ENCODE measurements at places on chromosomes 5 and 9.
A peak's percentile ranks its signal among the peaks of the same experiment; 100 is the strongest.

- DNase-seq, result no peak
Observed at GRCh38 chr5:38670878-38671277, 114.4 kb upstream of the LIFR start.

GRCh38 chr5:169494383-169494935 is 89.1 kb upstream of the SPDL1 start:
- no peak for DNase-seq

GRCh38 chr5:540906-541538 is 16.8 kb upstream of the SLC9A3 start:
- no peak for DNase-seq

- DNase-seq, result no peak
Observed at GRCh38 chr5:12777342-12777741, 873.1 kb upstream of the CTNND2 start.

DNA sequence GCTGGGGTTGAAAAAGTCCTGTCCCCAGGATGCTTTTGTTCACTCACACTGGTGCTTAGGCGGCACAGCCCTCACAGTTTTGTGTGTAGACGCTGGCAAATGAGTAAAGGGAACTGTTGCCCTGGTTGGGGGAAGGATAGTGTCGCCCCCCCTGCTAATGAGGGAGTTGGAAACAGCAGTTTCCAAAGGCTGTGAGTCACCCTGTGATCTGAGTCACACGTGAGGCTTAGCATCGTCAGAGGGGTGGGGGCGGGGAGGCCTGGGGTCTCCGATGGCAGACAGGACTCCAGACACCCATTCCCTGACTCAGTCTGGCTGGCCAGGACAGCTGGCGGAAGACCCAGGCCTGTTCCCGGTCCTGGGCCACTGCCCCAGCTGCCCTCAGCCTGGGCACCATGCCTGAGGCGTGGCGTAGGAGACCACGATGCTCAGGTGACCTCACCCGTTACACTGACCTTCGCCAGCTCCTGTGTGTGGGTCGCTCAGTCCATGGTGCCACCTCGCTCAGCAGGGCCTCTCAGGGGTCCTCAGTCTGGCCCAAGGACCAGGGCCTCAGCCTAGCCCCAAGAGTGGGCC is 2.9 kb downstream of the DNAJB5 start:
- peak; percentile 66 for DNase-seq

- no peak for DNase-seq
Observed at GRCh38 chr9:69009708-69010107, 4.2 kb downstream of the PRKACG start.

GRCh38 chr9:15642369-15642962 is 89.6 kb downstream of the CCDC171 start:
- DNase-seq, result no peak

GRCh38 chr5:85375525-85375924 is 990.8 kb upstream of the EDIL3 start:
- no peak for DNase-seq

- DNase-seq, result no peak
Observed at GRCh38 chr5:180816608-180817534, 14.3 kb upstream of the MGAT1 start.
